ENCODE measurements at places on chromosomes 7 and 10.

- no peak for DNase-seq
These were observed 355.2 kb downstream of the SUGCT start for GRCh38 chr7:40489844-40490602.

GRCh38 chr7:99143521-99143852 is 421 bp downstream of the SMURF1 start:
- DNase-seq, result no peak

DNA sequence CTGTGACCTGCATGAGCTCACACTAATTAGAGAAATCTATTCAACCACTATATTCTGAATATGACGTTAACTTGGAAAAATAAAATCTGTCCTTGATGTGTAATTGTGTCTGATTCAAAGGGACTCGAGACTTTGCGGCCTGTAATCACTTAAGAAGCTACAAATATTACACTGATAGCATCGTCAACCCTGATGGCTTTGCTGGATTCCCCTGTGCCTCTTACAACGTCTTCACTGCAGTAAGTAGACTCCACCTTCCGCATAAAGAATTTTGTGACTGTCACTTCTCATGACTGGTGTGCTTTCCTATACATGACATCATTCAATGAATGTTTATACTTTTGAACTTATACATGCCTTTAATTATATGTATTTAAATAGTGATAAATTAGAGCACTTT is 10.1 kb downstream of the PNLIP start:
- no peak for DNase-seq

GRCh38 chr10:127485153-127485857 is 63.8 kb upstream of the NPS start:
- DNase-seq, result no peak

DNA sequence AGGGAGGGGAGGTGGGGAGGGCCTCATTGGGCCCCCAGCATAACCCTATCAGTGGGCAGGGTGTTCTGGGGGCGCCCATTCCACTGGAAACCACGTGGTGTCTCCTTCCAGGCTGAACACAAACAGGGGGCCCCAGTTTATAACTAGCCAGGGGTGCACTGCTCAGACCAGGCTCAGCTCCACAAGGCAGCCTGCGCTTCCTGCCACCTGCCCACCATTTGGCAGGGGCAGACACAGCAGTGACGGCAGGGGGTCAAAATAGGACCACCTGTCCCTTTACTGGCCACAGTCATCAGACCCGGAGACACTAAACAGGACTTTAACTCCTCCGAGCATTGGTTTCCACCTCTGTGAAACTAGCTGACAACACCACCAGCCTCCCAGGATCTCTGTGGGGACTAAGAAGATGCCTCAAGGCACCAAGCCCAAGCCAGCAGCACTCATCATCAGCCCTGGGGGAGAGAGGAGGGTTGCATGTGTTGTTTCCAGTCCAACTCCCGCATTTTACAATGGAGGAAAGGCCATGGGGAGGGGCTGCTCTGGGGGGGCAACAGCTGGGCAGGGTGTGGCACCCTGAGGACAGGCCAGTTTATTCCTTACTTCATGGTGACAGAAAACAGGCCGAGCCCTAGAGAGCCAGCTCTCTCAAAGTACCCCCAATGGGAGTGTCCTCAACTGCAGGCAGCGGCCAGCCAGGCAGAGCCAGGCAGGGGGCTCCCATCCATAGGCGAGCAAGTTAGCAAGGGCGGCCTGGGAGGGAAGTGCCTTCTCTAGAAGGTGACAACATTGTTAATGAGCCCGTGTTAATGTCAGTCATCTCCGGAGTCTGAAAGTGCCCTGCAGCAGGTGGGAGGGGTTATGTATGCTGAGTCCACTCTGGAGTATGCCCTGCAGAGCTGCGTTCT is 127.6 kb downstream of the TNS3 start:
- DNase-seq, result no peak

DNA sequence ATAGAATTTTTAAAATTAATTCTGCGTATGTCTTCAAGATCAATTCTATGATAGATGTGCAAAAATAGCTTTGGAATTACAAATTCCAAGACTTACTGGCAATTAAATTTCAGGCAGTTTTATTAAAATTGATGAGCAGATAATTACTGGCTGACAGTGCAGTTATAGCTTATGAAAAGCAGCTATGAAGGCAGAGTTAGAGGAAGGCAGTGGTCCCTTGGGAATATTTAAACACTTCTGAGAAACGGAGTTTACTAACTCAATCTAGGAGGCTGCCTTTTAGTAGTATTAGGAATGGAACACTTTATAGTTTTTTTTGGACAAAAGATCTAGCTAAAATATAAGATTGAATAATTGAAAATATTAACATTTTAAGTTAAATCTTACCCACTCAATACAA is 70.8 kb downstream of the CFTR start:
- no peak for DNase-seq

DNA sequence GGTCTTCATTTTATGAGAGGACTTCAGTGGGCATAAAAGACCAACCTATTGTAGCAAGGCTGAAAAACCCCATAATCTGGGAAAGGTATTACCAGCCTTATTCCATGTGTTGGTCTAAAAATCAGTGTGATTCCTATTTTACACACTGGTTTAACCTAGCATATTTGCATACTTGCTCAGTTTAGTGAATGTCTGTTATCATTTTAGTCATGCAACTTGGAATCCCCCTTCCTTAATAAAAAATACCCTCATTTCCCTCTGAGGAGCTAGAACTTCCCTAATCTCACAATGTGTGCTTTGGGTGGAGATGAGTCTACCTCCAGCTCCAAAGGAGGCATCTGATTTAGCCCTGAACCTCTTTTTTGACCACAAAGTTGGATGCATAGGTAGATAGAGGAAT is 312.8 kb upstream of the SORCS1 start:
- no peak for DNase-seq

DNA sequence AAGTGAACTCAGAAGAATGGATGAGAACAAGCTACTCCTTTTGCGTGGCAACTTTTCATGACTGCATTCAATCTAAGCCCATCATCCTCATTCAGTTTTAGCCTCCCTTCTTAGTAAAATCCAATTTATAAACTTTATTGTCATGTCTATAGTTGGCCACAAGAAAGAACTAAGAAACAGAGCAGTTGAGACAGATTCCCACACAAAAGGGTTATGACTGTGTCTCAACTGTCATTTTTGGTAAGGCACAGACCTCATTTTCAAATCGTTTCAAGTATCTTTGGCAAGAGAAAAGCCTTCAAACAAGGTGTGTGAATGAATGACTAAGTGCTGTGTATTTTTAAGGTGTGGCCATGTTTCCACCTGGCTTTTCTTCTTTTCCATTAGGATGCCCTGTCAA is 84.2 kb upstream of the CREB5 start:
- DNase-seq, result no peak

DNA sequence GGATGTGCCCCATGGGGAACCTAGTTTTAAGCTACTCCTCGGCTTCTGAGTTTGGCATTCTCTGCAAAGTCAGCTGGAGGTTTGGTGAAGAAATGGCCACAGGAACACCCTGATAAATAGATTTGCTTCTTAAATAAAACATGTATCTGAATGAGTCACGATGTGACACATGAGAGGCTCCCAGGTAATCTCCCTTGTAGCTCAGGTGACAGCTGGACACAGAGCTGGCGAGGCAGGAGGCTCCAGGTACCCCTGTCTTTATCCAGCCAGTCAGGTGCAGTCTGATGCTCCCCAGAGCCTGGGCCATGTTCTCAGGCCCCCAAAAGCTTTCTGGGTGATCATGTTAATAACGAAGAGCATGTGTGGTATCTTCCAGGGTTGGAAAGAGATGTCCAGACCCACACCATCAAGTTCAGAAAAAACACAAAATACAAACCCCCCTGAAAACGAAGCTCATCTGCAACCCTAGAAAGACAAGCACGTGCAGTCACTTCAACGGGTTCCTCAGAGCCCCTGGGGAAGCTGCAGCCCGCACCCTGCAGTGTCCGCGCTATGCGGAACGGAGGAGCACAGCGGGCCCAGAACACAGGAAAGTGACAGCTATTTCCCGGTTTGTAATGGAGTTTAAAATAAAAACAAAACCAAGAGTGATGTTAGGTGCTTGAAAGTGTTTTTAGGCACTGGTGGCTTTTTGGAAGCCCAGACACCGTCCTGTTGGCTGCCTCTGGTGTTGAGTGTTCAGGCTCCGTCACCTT is 69.4 kb downstream of the ZRANB1 start:
- no peak for DNase-seq

GRCh38 chr7:36775061-36775620 is 50.8 kb upstream of the AOAH start:
- no peak for DNase-seq

GRCh38 chr10:124532106-124532641 is 70.6 kb downstream of the LHPP start:
- DNase-seq, result no peak

DNA sequence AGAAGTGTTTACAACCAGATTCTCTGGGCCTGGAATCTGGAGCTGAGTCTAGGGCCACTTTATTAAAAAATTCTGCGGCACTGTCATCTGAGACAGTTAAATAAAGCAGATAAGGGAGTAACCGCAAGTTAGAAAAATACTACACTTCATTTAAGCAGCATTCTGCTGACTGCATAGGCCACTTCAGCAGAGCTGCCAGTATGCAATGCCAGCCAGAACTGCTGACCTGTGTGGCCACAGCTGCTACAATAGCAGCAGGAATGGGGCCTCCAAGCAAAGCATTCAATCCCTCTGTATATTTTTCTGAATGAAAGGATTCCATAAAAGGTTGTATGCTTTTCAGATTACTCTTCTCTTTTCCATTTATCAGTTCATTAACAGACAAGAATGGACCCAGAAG is 136.0 kb downstream of the COL28A1 start:
- no peak for DNase-seq

DNA sequence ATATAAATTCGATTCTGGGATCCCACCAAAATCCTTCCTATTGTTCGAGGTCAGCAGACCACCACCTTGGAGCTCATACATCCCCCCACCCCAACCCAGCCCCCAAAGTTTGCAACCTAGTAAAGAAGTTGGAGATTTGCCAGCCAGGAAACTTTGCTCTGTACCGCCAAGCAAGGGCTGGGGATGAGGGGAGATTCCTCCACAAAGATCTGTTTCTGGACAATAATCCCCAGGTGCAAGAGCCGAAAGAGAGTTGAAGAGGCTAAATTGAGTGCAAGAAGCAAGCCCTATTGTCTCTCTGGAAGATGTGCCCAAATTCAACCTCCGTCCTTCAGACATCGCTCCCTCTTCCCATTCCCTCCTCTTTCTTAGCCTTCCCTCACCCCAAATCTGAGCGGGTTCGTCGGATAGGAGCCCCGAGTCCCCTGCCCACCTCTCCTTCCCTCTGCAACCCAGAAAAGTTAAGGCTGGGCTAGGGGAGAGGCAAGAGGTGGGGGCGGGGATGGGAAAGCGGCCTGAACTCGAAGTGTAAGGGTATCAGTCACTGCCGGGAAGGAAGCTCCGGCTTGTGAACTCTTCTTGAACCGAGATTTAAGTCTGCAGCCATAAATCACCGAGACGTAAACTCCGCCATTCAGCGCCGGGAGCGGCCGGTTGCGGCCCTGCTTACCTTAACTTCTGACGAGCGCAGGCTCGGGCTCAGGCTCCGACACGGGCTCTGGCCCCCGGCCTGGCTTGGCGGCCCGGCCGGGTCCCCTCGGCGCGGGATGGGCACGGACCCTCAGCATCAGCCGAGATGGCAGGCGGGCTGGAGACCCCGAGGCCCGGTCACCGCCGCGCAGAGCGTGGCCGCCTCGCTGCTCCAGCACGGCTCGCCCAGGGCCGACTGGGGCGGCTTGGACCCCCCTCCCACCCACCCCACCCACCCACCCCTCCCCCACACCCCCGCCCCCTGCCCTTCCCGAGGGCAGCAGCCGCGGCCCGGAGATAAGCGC is 10.8 kb upstream of the HOXA2 start:
- DNase-seq, result no peak

DNA sequence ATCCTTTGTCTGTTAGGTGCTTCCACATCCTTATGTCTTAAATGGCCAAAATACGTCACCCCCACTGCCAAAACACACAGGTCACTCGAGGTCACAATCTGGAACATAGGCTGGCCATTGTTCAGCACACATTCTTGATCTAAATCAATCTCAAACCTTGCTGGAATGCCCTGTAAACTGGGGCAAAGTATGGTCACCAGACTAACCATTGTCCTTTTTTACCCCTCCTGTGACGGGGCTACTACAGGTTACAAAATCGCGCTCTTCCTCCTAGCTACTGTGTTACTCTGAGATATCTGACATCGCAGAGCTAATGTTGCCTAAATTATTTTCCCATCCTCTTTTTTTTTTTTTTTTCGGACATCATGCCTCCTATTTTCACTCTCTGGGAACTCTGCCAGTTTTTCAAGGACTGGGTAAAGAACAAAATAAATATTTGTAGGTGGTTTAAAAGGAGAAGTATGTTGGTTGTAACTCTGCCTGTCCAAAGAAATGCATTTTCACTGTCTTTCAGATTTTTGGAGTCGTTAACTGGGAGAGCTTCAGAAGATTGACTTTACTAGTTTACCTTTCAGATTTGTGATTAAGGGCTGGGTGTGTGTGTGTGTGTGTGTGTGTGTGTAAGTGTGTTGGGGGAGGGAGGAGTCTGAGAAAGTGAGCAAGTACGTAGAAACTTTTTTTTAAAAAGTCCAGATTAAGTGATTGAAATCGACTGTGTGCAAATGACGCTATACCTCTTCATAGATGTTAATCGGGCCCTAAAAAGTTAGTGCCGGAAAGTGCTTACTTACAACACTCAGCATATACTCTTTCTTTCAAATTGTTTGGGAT is 942 bp upstream of the KIAA1217 start:
- DNase-seq, result no peak

GRCh38 chr7:99193527-99194220 is 14.2 kb downstream of the KPNA7 start:
- no peak for DNase-seq

DNA sequence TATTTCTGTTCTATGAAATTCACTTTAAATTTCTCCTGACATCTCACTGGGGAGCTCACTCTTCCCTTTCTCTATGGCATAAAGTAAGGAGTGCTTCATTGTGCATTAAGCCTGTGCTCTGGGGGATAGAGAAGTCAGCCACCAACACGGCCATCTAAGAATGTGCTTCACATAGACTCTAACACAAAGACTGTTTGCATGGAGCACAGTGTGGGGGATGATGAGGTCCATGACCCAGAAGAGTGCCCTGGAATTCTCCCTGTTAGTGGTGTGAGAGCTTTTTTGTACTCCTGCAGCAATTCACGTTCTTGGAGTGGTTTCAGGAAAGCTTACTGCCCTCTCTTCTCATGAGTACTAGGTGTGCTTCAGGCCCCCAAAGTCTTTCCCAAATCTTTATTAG is 43.9 kb upstream of the PDZD8 start:
- no peak for DNase-seq

GRCh38 chr7:75722373-75722772 is 16.4 kb downstream of the HIP1 start:
- DNase-seq, result no peak

- DNase-seq, result no peak
These were observed 102.7 kb downstream of the ANKRD26 start for GRCh38 chr10:26997610-26998009.
